ENCODE measurements at places on chromosomes 5 and 9.

DNA sequence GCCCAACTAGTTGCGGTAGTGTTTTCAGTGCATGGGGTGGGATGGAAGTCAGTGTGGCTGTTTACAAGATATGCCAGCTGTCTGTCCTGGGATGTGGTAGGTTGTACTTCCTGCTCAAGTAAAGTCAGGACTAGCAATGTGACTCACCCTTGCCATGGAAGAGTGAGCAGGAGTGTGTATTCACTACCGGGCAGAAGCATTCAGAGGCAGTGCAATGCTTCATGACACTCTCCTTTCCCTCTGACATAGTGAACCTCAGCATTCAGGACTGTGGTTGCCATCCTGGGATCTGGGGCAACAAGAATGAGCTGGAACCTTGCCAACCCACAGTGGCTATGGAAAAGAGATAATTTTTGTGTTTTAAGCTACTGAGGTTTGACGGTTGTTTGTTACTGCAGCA is 68.9 kb downstream of the BOD1 start:
- no peak for DNase-seq

DNA sequence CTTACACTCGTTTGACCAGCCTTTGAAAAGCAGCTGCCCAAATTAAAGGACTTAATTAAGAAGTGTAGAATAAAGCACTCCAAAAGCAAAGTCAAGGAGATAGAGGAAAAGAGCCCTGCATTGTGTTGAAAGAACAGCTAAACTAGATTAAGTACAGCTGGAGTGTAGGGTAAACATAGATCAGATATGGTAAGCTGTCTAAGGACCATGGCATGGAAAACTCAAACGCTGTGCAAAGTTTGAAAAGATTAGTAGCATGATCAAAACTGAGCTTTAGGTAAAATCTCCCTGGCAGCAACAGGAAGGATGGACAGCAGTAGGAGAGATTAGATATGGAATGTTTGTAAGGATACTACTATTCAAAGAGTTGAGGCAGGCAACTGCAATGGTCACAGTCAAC is 55.4 kb downstream of the BNC2 start:
- DNase-seq, result no peak

GRCh38 chr9:75964427-75964826 is 74.0 kb downstream of the PCSK5 start:
- no peak for DNase-seq

- DNase-seq, result no peak
These were observed 54.5 kb downstream of the ZNF366 start for GRCh38 chr5:72452515-72453245.

DNA sequence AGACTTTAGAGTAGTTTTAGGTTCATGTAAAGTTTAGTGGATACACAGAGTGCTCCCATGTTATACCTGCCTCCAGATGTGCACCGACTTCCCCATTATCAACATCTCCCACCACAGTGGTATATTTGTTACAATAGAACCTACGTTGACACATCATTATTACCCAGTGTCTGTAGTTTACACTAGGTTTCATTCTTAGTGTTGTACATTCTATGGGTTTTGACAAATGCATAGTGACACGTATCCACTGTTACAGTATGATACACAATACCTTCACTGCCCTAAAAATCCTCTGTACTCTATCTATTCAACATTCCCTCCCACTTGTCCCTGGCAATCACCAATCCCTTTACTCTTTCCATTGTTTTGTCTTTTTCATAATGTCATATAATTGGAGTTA is 34.3 kb upstream of the CRHBP start:
- DNase-seq, result no peak

- DNase-seq, result no peak
These were observed 37.9 kb upstream of the SRP19 start for GRCh38 chr5:112823181-112823580.

DNA sequence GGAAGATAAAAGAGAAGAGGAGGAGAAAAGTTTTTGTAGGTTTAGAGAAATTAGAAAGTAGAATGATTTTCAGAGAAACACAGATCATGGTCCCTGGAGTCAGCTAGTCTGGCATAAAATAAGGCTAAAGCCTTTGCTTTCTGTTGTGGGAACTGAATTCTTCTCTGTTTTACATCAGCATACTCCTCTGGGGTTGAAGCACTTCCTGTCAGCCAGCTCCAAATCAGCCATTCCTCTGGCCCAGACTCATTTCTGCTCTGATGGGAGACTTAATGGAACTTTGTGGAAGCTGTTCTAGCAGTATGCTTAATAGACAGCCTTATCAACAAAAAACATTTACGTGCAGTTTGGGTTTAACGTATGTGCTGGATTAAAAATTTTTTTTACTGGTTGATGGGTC is 143.2 kb downstream of the HMHB1 start:
- no peak for DNase-seq

DNA sequence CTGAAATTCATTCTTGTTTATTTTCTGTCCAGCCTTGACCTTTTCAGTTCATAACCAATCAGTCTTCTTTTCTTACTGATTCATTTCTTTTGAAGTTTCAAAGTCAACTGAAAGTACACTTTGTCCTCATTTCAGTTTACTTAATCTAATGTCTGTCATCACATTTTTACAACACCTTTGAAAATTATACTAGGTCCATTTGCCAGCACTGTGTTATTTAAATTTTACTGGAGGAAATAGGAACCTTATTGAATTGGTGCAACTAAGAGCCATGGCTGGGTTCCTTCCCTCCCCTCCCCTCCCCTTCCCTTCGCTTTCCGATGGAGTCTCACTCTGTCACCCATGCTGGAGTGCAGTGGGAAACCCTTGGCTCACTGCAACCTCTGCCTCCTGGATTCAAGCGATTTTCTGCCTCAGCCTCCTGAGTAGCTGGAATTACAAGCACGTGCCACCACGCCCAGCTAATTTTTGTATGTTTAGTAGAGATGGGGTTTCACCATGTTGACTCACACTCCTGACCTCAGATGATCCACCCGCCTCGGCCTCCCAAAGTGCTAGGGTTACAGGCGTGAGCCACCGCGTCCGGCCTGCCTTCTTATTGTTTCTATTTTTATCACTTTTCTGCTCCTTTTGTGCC is 6.3 kb downstream of the RMI1 start:
- no peak for DNase-seq

GRCh38 chr5:78355561-78355960 is 4.9 kb upstream of the SCAMP1 start:
- no peak for DNase-seq

- DNase-seq, result no peak
These were observed at the start of gene SHOC1 for GRCh38 chr9:111794835-111795556. Gene SHOC1 (minus strand): TSS chr9:111794937. CDS start chr9:111791418, 3,519 bp downstream.

DNA sequence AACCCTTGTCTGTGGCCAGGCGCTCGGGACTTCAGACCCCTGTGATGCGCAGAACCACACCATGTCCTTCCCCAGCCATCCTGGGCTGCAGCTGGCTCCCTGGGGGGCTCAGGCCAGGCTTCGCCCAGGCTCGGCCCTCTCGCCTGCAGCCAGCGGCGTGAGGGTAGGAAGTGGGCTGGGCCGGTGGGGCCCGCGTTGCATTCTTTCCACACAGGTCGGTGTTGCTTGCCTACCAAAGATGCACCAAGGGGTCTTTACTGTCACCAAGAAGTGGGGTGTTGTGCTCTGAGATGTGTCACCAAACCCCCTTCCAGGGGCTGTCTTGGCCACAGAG is 48.3 kb upstream of the RNF130 start:
- no peak for DNase-seq

- DNase-seq, result no peak
These were observed 15.3 kb upstream of the AHRR start for GRCh38 chr5:306011-306805.

- no peak for DNase-seq
These were observed 171.3 kb downstream of the SLC28A3 start for GRCh38 chr9:84169240-84169639.

DNA sequence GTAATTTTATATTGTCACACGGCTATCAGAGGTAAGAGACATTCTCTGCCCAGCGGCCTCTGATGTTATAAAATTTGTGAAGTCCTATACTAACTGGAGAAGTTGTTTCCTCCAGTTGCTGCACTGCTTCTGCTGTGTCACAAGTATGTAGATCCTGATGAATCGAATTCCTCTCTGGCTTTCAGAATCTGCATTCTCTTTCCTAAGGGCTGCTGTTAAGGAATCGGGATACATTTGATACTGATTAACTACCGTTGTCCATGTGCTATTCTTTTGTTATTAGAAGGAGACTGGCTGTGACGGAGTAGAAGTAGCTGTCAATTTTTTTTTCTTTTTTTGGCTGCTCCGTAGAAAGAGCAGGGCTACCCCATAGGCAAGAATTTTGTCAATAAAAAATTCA is 81.7 kb upstream of the LRRC70 start:
- no peak for DNase-seq

- DNase-seq, result peak; percentile 43
These were observed 255.2 kb upstream of the TNC start for GRCh38 chr9:115373000-115373709.

Measured in activated naive CD4-positive, alpha-beta T cell treated with anti-CD3 and anti-CD28 coated beads for 36 hours (primary cell).